HT1080 (cell line): ENCODE measurements at places on chromosomes 12 and 14. TPM values are rescaled to one million over a fixed set of nuclear protein-coding genes. Genes with fewer than 3 reads are reported as not detected.

HOXC4 gene
- total RNA-seq, result 1.8 and 1.9 TPM in 2 replicates

SERPINA10 gene
- total RNA-seq, result not detected in 2 replicates

CCNK gene
- total RNA-seq, result 6.6 and 14.1 TPM in 2 replicates

SLCO1B1 gene
- 0.07 TPM in 1 of 2 replicates, not detected in the other for total RNA-seq

KCNMB4 gene
- total RNA-seq, result 1.6 TPM in 2 replicates

ZNF410 gene
- total RNA-seq, result 61.2 and 64.5 TPM in 2 replicates

DNA sequence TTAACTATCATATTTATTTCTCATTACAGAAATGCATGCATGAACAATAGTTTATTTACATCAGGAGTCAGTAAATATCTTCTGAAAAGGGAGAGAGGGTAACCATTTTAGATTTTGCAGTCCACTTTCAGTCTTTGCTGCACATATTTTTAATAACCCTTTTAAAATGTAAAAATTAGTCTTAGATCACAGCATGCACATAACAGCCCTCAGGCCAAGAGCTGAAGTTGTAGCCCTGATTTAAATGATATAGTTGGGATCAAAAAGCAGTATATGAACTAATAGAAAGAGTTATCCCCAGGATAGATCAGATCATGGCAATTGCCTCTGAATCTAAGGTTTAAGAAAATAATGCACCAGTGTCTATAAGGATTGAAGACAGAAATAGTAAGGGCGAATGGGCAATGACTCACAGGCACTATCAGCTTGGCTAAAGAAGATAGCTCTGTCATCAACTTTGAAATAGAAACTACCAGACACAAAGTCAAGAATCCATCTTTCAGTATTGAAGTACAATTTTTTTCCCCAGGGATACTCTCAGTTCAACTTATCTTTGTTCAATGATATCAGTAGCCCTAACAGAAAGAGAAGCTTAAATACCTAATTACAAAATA lies 13.1 kb upstream of the CLEC7A start:
- DNase-seq, result no peak

- no peak for DNase-seq
Measured at GRCh38 chr14:99436247-99437180, 44.1 kb downstream of the SETD3 start.

DNA sequence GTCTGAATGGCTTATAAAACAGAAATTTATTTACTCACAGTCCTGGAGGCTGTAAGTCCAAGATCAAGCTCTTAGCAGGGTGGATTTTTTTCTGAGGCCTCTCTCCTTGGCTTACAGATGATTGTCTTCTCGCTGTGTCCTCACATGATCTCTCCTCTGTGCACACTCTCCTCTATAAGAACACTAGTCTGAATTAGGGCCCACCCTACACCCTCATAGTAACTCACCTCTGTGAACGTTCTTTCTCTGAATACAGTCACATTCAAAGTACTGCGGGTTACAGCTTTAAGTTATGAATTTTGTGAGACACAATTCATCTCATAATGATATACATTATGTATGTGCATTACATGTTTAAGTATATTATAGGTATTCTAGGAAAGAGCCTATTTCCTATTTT lies 135.7 kb upstream of the ATXN7L3B start:
- DNase-seq, result no peak

- DNase-seq, result no peak
Measured at GRCh38 chr14:69012256-69012953, 33.3 kb upstream of the ACTN1 start.

DNA sequence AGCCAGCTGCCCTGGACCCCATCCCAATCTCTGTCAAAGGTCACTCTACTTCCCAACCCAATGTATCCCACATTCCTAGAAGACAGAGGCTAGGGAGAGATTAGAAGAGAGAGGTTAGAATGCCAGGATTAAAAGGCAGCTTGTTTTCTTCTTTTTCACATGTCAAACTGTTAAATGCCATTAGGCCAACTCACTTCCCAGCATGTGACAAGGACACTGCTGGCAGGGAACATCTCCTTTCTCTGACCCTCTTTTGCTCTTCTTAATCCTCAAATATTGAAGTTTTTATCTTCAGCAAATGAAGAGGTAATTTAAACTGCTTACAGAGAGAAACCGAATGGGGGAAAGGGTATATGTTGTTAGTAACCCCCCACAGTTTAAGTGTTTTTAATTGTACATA lies 89.1 kb downstream of the BBS10 start:
- peak; percentile 31 for DNase-seq

DNA sequence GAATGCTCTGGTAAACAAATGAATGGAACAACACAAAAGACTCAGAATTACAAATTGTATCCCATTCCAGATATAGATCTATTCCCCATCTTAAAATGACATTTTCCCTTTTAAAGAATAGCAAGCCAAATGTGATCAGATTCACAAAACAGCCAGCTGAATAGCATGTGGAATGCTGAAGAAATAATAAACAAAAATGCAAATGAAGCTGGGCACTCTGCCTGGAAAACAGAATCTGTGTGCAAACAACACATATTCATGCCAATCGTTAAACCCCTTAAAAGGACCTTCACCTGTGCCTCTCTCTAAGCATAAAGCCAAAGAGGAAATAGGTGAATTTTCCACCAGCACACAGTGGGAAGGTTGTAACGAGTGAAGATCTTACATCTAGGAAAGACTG lies 67.9 kb upstream of the PDZRN4 start:
- no peak for DNase-seq

DNA sequence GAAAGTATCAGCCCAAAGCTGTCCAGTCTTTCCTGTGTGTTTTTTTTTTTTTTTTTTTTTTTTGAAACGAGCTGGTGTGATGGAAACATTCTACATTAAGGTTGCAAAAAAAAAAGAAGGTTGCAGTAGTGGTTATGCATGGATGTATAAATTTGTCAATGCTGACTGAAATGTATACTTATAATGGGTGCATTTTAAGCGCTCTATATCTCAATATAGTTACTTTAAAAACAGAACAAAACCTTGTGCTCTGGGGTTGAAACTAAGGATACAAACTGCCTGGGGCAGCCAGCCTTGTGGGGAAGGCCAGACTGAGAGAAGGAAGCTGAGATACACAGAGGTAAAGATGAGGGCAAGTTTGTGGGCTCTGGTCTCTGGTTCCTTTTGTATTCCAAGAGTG lies 87.3 kb upstream of the RMST start:
- DNase-seq, result no peak

- DNase-seq, result peak; percentile 13
Measured at GRCh38 chr12:49568442-49569162, 660 bp upstream of the MCRS1 start.

DNA sequence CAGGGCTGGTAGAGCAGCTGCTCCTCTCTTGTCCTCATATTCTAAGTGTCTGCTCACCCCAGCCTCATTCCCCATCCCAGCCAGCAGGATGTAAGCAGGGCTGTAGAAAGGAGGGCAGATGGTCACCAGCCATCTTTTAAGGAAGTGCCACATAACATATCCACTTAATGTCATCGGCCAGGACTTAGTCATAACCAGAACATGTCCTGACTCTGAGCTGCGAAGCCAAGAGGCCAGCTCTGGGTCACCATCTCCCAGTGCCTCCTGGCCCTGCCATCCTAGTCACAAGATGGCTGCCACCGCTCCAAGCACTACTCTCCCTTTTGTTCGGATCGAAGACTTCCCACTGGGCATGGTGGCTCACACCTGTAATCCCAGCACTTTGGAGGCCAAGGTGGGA lies 123.9 kb downstream of the PLXNC1 start:
- no peak for DNase-seq

DNA sequence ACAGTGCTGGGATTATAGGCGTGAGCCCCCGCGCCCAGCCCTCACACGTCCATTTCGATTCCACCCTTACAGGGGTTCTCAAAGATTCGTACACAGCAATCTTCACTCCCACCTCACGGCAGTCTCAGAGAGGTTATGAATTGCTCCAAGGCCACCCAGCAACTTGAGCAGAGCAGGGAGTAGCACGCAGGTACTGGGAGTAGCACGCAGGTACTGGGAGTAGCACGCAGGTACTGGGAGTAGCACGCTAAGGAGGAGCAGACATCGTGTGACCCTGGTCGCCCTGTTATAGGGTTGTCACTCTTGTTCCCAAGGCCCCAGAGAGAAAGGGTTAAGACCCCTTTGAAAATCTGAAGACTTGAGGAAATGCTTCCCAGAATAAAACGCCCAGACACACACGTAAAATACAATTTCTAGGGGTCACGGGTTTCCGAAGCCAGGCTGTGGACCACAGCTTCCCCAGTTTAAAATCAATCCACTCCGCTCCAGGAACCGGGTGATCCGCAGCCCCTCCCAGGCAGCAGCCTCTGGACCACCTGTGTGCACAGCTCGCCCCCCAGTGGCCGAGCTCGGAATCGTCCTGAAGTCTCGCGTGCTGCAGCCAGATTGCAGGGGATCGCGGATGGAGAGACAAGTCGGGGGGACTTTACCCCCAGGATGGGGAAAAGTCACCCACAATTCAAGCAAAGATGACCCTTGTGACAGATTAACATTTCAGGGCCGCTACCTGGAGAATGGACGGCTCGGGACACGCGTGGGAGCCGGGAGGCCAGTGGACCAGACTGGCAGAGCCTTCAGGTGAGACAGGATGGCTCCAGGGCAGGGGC lies 92.0 kb downstream of the SCARB1 start:
- DNase-seq, result peak; percentile 56

DNA sequence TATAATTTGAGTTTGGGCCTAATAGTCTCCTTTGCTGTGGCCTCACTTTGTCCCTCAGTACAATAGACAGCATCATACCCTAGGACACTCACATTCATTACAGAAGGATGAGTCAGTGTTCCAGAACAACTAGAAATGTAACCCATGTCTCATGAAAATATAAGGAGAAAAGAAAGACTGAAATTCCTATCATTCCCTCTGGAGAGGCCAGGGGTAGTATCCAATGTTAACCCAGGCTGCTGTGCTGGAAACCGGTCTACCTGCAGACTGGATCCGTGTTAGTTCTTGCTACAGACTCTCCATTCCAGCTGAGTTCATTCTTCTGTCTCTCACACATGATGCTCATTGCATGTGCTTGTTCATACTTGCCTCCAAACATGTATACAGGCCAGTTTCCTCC lies 75.8 kb upstream of the HOXC13 start:
- DNase-seq, result peak; percentile 67

GRCh38 chr12:120132863-120133385 lies 16.4 kb upstream of the RAB35 start:
- no peak for DNase-seq
